ENCODE measurements at places on chromosomes 13 and 19. TPM values are rescaled to one million over a fixed set of nuclear protein-coding genes. Genes with fewer than 3 reads are reported as not detected.

DNA sequence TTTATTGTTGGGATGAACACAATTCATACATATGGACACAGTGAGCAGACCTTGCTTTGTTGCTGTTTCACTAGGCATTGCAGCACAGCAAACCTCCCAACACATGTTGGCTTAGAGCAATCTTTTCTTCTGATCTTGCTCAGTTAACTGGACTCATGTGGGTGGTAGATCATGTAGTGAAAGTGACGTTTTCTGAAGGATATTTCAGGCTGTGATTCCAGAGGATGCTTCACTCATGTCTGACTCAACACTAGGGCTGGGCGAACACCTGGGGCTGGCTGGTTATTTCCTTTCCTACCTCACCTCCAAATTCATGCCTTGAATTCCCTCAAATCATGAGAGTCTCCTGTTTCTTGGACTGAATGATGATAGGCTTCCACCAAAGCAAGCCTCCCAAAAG lies 14.3 kb upstream of the LGALS13 start:
- H3K27me3 ChIP-seq, result peaks cover 2% of the 10 kb centered on the region
- no peak for DNase-seq
- no peaks in the 10 kb centered on the region for H3K4me1 ChIP-seq
- H3K36me3 ChIP-seq, result no peaks in the 10 kb centered on the region

- H3K4me3 ChIP-seq, result no peak overlapping the region
- no peak for DNase-seq
- no peak overlapping the region for H3K27ac ChIP-seq
- no peaks in the 10 kb centered on the region for H3K4me1 ChIP-seq
- H3K27me3 ChIP-seq, result peaks cover 12% of the 10 kb centered on the region
Measured at GRCh38 chr19:5330307-5330720, 10.3 kb downstream of the PTPRS start.

DNA sequence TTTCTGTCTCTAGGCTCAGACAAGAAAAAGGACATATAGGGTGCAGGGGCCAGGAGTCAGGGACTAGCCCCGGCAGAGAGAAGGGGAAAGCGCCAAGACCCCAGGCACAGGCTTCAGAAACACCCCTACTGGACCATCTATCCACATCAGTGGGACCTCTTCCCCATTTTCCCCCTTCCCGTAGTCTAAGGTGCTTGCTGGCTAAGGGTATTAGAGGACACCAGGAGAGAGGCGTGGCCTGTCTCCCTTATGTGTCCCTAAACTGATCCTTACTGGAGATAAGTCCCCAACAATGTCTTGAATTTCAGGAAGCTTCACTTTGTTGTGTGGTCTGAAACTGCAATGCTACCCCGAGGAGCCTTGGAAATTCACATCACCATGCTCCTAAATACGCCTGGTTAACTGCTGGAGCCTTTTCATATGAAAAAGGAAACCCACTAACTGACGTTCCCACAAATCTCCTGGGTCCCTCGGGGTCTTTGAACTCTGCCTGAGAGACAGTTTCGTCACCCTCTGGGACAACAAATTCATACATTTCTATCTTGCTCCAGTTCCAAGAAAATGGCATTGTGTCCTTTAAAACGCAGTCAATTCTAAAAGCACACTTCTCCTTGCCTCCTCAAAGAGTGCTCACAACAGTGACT lies 197.7 kb downstream of the COL4A1 start:
- no peak overlapping the region for H3K4me3 ChIP-seq
- no peaks in the 10 kb centered on the region for H3K36me3 ChIP-seq
- H3K27ac ChIP-seq, result peak overlapping the region; percentile 83
- no peak for DNase-seq
- no peaks in the 10 kb centered on the region for H3K27me3 ChIP-seq
- H3K4me1 ChIP-seq, result peaks cover 13% of the 10 kb centered on the region

The TIMM44 gene
- 92.2 TPM for total RNA-seq

DNA sequence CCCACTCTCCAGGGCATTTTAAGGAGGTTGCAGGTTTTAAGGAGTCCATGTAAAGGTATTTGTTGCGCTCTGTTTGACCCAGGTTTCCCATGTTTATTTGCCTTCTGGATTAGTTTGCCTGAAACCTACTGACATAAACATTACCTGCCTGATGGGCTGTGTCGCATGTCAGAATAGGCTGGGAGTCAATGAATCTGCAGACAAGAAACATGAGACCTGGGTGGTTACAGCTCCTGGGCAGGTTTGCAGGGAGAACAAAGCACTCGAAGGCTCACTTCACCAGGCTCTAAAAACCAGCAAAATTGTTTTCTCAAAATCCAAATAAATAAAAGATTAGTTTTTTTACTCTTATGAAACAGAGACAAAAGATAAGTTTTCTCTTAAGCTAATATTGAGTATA lies 114.4 kb upstream of the SERTM1 start:
- H3K4me3 ChIP-seq, result no peak overlapping the region
- H3K4me1 ChIP-seq, result no peaks in the 10 kb centered on the region
- no peaks in the 10 kb centered on the region for H3K36me3 ChIP-seq
- H3K27me3 ChIP-seq, result no peaks in the 10 kb centered on the region

- peak overlapping the region; percentile 94 for H3K27ac ChIP-seq
- peak overlapping the region; percentile 97 for H3K4me3 ChIP-seq
- H3K36me3 ChIP-seq, result peaks cover 3% of the 10 kb centered on the region
- H3K27me3 ChIP-seq, result no peaks in the 10 kb centered on the region
- DNase-seq, result peak; percentile 84
Measured at GRCh38 chr19:44747739-44748425, 626 bp upstream of the BCL3 start.

The ARMC6 gene
- total RNA-seq, result 17.4 TPM

- no peak for DNase-seq
- no peak overlapping the region for H3K4me3 ChIP-seq
- H3K27me3 ChIP-seq, result no peaks in the 10 kb centered on the region
Measured at GRCh38 chr13:27076421-27076820, 95.2 kb downstream of the USP12 start.

DNA sequence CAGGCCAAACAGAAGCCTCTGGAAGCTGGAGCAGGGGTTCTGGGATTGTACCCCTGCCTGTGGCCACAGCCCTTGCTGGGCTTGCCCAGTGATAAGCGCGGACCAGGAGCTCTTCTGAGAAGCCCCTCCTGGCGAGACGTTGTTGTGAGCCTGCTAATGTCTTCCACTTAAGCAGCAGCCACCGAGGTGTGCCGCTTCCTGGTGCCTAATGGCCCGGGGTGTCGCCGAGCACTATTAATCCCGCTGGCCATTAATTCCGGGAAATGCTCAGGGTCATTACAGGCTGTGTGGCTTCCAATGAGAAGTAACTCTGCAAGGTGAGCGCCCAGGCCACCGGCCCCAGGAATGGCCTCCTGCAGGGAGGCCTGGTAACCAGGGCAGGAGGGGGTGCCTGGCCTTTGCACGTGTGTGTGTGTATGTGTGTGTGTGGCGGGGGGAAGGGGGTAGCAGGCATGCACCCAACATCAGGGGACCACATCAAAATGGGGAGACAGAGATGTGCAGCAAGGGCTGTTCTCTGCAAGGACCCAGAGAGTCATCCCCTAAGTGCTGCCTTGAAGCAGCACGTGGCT lies 175.0 kb downstream of the URI1 start:
- H3K4me3 ChIP-seq, result no peak overlapping the region
- no peak overlapping the region for H3K27ac ChIP-seq
- no peaks in the 10 kb centered on the region for H3K4me1 ChIP-seq
- H3K27me3 ChIP-seq, result no peaks in the 10 kb centered on the region
- no peaks in the 10 kb centered on the region for H3K36me3 ChIP-seq

GRCh38 chr19:2167896-2168618 lies 4.3 kb downstream of the DOT1L start:
- peaks cover 73% of the 10 kb centered on the region for H3K4me1 ChIP-seq
- H3K36me3 ChIP-seq, result no peaks in the 10 kb centered on the region
- peak; percentile 83 for DNase-seq
- peak overlapping the region; percentile 90 for H3K27ac ChIP-seq

DNA sequence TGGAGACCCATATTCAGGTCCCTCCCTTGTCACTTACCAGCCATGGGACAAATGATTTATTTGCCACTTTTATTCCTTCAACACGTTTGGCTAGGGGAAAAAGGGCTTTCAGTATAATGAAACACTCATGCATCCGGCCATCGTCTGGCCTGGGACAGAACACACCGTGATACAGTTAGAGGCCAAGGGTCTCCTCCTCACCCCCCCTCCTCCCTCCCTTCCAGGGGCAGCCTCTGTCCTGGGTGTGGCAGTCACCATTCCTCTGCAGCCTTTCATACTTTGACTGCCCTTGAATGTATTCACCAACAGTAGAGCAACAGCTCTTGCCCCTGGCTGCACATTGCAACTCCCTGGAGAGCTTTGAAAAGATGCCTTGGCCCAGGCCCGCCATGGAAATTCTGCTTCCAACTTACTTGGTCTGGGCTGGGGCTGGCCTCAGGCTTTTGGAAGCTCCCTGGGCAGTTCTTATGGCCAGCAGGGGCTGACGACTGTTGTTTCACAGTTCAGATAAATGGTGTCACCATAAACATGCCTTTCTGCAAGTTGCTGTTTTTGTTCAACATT lies 3.0 kb downstream of the PAK4 start:
- peaks cover 18% of the 10 kb centered on the region for H3K4me1 ChIP-seq
- no peak overlapping the region for H3K4me3 ChIP-seq
- no peaks in the 10 kb centered on the region for H3K27me3 ChIP-seq
- DNase-seq, result no peak
- H3K36me3 ChIP-seq, result no peaks in the 10 kb centered on the region

- no peak overlapping the region for H3K27ac ChIP-seq
- H3K4me1 ChIP-seq, result no peaks in the 10 kb centered on the region
- peaks cover 1% of the 10 kb centered on the region for H3K27me3 ChIP-seq
- no peak for DNase-seq
- H3K36me3 ChIP-seq, result no peaks in the 10 kb centered on the region
- no peak overlapping the region for H3K4me3 ChIP-seq
Measured at GRCh38 chr19:29054886-29055675, 157.9 kb downstream of the UQCRFS1 start.

DNA sequence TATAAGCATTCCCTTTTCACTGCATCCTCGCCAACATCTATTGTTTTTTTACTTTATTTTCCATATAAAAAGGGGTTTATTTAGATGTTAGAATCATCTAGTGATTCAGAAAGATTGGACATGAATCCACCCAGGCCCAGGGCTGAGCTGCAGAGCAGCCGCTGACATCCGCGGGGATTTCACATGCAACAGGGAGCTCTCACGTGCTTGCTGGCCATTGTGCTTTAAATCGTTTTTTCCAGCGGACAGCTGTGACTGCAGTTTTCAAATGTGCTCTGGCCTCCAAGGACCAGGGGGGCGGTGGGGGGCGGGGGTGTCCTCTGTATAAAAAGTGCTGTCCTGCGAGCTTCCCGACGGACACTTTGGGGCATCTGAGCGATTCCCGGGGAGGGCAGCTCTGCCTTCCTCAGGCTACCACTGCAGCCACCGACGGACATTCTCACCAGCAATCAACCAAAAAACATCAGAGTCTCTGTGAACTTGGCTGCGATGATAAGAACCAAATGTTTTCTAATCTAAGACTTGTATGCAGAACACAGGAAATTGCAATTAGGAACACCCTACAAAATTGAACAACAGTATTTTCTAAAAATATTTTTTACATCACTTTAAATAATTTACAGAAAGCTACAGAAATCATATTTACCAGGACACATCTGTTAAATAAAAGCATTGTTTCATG lies 12.6 kb downstream of the RB1 start:
- no peaks in the 10 kb centered on the region for H3K36me3 ChIP-seq
- H3K27me3 ChIP-seq, result no peaks in the 10 kb centered on the region
- H3K27ac ChIP-seq, result no peak overlapping the region
- H3K4me1 ChIP-seq, result no peaks in the 10 kb centered on the region
- H3K4me3 ChIP-seq, result no peak overlapping the region

- H3K4me1 ChIP-seq, result no peaks in the 10 kb centered on the region
- peaks cover 9% of the 10 kb centered on the region for H3K27me3 ChIP-seq
- no peaks in the 10 kb centered on the region for H3K36me3 ChIP-seq
- no peak for DNase-seq
- no peak overlapping the region for H3K27ac ChIP-seq
Measured at GRCh38 chr19:33998302-33998701, 174.0 kb upstream of the LSM14A start.

DNA sequence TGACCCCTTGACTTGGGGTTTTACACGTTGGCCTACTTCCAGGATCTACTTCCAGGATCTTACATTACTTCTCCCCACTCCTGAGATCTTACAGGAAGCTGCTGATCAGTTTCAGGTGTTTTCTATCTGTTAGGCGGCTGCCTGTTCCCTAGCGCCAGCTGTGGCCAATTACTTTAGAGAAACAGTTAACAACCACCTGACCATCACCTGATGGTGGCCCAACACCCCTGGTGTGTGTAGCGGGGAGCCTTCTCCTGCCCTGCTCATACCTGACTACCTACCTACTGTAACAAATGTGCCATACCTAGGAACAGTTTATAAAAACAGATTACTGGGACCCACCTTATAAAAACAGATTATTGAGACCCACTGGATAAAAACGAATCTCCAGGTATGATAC lies 2.8 kb upstream of the POP4 start:
- H3K27ac ChIP-seq, result no peak overlapping the region
- no peaks in the 10 kb centered on the region for H3K36me3 ChIP-seq
- no peaks in the 10 kb centered on the region for H3K27me3 ChIP-seq
- no peak for DNase-seq
- H3K4me1 ChIP-seq, result peaks cover 11% of the 10 kb centered on the region

GRCh38 chr13:48580185-48580803 lies 47.4 kb upstream of the RCBTB2 start:
- H3K27me3 ChIP-seq, result no peaks in the 10 kb centered on the region
- no peaks in the 10 kb centered on the region for H3K36me3 ChIP-seq
- no peak overlapping the region for H3K4me3 ChIP-seq
- no peak overlapping the region for H3K27ac ChIP-seq
- peak; percentile 69 for DNase-seq

GRCh38 chr19:46514589-46515289 lies 19.1 kb upstream of the PNMA8B start:
- no peak overlapping the region for H3K27ac ChIP-seq
- no peaks in the 10 kb centered on the region for H3K4me1 ChIP-seq
- no peak for DNase-seq
- H3K27me3 ChIP-seq, result no peaks in the 10 kb centered on the region

DNA sequence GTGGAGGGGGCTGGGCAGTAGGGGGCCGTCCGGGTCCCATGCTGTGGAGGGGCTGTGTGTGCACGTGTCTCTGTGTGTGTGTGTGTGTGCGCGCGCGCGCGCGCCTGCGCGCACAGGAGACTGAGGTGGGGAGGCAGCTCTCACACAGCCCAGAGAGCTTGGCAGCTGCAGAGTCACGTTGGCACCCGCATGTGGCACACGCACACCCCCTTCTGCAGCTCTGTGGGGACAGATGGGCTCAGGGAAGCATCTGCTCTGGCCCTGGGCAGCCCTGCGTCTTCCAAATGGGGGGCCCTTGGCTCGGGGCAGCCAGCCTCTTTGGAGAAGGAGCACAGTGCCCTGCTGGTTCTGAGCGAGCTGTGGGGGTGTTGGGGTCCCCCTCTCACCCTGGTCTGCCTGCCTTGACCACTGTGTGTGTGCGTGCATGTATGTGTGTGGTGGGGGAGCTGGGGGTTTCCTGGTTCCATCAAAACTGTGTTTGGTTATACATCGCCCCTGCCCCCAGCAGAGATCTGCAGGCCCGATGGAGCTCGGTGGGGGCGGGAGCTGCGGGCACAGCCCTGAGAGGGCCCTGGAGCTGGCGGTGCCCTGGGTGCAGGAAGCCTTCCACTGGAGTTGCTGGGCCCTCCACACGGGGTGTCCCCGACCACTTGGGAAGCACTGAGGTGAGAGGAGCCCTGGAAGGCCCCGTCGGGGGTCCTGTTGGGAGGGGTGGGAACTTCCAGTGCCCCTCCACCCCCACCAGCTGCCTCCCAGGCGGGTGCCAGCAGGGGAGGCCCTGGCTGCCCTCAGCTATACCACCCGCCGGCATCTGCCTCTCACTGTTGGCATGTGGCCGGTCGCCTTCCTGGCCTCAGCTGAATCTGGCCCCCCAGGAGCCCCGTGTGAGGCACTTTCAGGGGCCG lies 67.1 kb downstream of the KDM4B start:
- H3K27ac ChIP-seq, result peak overlapping the region; percentile 73
- H3K27me3 ChIP-seq, result no peaks in the 10 kb centered on the region
- DNase-seq, result no peak
- H3K36me3 ChIP-seq, result peaks cover 3% of the 10 kb centered on the region
- H3K4me3 ChIP-seq, result peak overlapping the region; percentile 22
- H3K4me1 ChIP-seq, result peaks cover 47% of the 10 kb centered on the region

The ZNF177 gene
- not detected for total RNA-seq

Measured in psoas muscle (tissue), 8 donors.